ENCODE measurements at places on chromosomes 16 and 17.

- no peak for DNase-seq
Measured at GRCh38 chr16:23768581-23768980, 13.8 kb downstream of the CHP2 start.

- no peak for DNase-seq
Measured at GRCh38 chr17:68141050-68141449, 105.5 kb downstream of the KPNA2 start.

GRCh38 chr17:7552621-7553051 is 3.8 kb downstream of the TNFSF12 start:
- no peak for DNase-seq

- DNase-seq = no peak
Measured at GRCh38 chr16:81447383-81448101, 2.9 kb downstream of the CMIP start.

DNA sequence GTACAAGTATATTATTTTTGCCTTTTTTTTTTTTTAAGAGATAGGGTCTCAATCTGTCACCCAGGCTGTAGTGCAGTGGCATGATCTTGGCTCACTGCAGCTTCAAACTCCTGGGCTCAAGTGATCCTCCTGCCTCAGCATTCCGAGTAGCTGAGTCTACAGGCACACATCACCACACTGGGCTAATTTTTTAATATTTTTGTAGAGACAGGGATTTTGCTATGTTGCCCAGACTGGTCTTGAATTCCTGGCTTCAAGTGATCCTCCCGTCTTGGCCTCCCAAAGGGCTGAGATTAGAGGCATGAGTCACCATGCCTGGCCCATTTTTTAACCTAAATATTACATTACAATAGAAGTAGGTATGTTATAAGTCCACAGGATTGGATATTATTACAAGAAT is 3.2 kb downstream of the TERB1 start:
- DNase-seq = no peak

DNA sequence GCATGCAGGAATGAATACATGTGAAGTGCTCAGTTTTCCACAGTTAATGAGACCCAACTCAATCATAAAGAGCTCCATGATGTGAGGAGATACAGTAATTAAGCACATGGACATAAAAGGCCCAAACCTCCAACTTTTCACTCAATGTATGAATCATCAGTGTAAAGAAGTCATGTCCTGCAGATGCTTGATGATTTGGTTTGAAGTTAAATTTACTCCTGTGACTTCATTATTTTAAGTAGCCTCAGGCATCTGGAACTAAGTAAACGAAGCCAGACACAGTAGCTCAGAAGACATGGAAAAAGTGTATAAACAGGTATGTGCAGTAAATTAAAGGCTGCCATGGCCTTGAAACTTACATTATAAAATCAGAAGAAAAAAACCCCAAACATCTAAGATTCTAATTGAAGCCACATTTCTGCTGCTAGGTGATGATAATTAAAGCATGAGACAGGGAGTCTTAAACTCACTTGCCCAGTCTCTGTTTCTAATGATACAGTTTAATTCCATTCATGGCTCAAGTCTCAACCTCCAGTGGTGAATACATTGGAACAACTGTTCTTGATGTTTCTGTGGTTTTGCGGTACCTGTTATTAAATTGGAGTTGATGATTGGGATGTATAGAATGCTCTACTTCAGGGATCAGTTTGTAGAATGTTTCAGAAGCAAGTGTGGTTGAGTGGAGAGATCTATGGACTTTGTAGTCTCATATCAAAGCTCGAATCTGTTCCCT is 28.9 kb upstream of the CCL2 start:
- DNase-seq = no peak

DNA sequence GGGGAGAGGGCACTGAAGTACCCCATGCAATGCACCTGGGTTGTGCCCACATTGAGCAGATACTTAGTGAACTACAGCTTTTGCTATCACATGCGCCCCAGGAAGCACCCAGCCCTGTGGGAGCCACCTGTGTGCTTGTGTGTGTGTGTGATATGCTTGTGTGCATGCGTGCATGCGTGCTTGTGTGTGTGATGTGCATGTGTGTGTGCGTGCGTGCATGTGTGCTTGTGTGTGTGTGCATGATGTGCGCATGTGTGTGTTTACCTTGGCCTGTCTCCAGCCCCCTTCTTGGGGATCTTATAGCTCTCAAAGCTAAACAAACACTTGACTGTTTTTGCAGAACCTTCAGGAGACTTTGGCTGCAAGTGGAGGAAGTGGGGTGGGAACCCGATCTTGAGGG is 841 bp downstream of the C16orf89 start:
- DNase-seq = no peak

DNA sequence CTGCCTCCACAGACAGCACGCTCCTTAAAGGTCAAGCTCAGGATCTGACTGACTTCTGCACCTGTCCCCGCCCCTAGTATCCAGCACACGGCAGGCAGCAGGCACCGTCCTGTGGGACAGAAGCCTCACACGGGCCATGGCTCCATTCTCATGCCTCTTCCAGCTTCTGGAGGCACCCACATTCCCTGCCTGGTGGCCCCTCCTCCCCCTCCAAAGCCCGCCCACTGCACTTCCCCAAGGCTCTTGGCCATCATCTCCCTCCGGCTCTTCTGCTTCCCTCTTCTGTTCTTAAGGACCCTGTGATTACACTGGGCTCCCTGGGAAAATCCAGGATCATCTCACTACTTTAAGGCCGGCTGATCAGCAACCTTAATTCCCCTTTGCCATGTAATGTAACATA is 3.5 kb downstream of the CANT1 start:
- no peak for DNase-seq

DNA sequence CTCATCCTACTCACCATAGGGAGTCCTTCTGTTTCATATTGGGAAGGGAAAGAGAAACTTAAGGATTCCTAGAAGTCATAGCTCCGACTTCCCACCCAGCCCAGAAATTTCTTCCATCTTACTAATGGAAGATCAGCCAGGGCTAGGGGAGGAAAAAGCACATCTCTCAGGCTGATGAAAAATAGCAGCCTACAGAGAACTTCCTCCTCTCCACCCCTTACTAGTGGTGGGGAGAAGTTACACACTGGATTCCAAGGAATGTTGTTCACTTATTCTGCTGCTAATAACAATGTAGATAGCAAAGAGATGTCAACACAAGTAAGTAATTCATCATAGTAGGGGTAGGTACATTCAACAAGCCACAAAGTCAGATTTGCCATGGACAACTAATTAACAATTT is 94.4 kb downstream of the SPACA3 start:
- DNase-seq = no peak

DNA sequence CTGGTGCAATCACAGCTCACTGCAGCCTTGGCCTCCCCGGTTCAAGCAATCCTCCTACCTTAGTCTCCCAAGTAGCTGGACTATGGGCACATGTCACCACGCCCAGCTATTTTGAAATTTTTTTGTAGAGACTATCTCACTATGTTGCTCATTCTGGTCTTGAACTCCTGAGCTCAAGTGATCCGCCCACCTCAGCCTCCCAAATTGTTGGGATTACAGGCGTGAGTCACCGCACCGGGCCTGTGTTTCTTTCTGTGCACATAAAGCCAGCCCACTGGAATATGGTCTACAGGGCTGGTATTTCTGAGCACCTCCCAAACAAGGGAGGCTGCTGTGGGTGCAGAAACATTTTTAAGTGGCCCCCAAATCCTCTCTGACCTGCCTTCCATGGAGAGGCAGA is 8.4 kb downstream of the TMEM95 start:
- DNase-seq = no peak

DNA sequence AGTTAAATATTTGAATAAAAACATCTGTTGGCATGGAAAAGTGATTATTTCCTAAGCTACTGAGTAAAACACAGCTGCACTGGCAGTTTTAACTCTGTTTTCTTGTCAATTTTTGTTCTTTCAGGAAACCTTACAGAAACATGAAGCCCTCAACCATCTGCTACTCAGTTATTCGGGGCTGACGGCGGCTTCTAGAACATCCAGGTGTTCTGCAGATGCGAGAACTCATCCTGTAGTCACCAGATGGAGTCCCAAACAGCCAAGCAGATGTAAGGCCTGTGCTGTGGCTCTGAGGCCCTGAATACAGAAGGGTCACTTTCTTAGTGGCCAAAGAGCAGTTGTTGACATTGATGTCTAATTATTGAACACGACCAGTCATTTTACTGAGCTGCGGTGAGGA is 15.5 kb downstream of the ARSG start:
- no peak for DNase-seq

- no peak for DNase-seq
Measured at GRCh38 chr17:72380120-72380519, 259.3 kb downstream of the SOX9 start.

- no peak for DNase-seq
Measured at GRCh38 chr17:3695129-3695722, 729 bp downstream of the P2RX5 start.

GRCh38 chr16:84554627-84555328 is 50.3 kb upstream of the MEAK7 start:
- no peak for DNase-seq

DNA sequence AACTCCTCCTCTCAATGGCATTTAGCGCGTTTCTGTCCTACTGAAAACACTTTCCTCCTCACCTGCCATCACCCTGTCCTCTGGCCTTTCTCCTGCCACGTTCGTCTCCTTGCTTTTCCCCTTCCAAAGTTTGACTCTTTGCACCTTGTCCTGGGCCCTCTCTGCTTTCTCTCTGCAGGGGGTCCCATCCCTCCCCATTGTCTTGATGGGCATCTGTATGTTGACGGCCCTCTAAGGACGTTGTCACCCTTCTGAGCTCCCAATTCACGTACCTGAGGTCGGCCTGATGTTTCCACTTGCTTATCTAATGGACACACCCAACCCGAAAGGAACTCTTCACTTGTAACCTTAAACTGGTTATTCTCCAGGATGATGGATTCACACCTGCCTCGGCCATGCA is 170.4 kb downstream of the WSCD1 start:
- DNase-seq = no peak

DNA sequence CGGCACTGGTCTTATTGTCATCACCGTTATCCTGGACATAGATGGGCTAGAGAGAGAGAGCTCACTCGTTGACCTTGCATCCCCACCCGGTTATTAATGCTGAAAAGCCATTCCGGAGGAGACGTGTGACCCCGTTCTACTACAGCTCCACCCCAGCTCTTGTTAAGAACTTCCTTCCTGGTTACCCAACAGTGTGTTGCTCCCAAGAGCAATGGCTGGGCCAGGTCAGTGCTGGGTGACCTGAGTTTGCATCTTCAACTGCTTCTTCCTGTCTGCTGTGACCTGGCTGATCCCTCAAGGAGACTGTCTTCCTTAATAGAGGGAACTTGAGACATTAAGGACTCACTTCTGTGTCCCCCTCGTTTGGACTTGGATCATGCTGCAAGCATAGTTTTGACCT is 96.1 kb upstream of the SDK2 start:
- no peak for DNase-seq

DNA sequence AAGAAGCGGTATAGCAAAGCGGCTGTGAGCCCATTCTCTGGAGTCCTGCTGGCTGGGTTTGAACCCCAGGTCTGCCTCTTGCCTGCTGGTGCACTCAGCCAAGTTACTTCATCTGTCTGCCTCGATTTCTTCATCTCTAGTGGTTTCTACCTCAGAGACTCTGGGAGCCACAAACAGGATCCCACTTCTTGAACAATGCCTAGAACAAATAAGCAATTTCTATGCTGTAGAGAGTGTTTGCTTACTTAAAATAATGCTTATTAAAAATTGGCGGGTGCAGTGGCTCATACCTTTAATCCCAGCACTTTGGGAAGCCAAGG is 75.5 kb downstream of the CMIP start:
- no peak for DNase-seq

- DNase-seq = no peak
Measured at GRCh38 chr17:37710344-37710886, 34.4 kb downstream of the HNF1B start.

GRCh38 chr16:51818342-51818944 is 667.4 kb upstream of the SALL1 start:
- DNase-seq = no peak

DNA sequence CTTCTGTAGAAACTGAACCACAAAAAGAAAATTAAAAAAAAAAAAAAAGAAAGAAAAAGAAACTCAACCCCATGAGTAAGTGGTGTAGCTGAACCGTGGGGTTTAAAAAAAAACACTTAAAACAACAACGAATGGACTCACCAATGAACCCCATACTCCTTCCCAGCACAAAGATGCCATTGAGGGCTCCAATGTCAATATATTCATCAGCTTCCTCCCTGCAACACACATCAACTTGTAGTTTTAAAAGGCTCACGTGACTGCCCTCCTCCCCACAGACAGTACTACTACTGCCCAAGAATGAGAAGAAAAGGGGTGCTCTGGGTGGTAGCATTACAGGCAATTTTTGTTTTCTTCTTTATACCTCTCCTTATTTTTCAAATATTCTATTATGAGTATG is 3.3 kb upstream of the KLHL11 start:
- no peak for DNase-seq

Measured in stimulated activated CD8-positive, alpha-beta memory T cell treated with anti-CD3 and anti-CD28 coated beads, Interleukin-7, amount 100 ng/mL, for 1 hour (primary cell).